Activated T-helper 17 cell treated with anti-CD3 and anti-CD28 coated beads, Interleukin-2, amount 50 U/mL, for 72 hours (primary cell): ENCODE measurements at places on chromosomes 7 and 10.
A peak's percentile ranks its signal among the peaks of the same experiment; 100 is the strongest.

- no peaks in the 10 kb centered on the region for H3K36me3 ChIP-seq
- H3K4me1 ChIP-seq = peaks cover 12% of the 10 kb centered on the region
- no peak for ATAC-seq
- no peak overlapping the region for H3K4me3 ChIP-seq
- H3K27ac ChIP-seq = no peak overlapping the region
- H3K27me3 ChIP-seq = no peaks in the 10 kb centered on the region
Measured at GRCh38 chr10:74857586-74857985, 31.2 kb downstream of the KAT6B start.

- ATAC-seq = no peak
- H3K27me3 ChIP-seq = no peaks in the 10 kb centered on the region
- no peak overlapping the region for H3K27ac ChIP-seq
- no peaks in the 10 kb centered on the region for H3K36me3 ChIP-seq
Measured at GRCh38 chr10:60661637-60662036, 116.6 kb upstream of the CDK1 start.

DNA sequence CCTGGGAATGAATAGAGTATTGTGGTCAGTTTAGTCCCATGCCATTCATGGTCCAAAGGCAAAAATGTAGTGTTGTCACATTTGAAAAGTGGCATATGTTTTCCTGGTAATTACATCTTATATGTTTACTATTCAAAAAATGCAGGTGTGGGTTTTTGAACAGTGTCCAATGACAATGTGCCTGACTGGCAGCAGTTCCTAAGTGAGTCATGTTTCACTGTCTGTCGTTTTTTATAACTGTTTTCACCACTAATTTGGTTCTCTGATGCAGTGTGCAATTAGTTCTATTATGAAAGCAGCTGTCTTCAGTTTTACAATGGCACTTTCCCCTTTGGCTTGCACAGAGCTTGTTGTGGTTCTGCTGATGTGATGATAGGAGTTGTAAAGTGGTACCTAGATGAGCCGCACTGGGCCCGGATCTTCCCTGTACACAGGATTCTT is 162.3 kb downstream of the SEM1 start:
- H3K4me3 ChIP-seq = no peak overlapping the region
- no peaks in the 10 kb centered on the region for H3K36me3 ChIP-seq
- no peak overlapping the region for H3K27ac ChIP-seq
- peaks cover 16% of the 10 kb centered on the region for H3K27me3 ChIP-seq
- ATAC-seq = no peak
- no peaks in the 10 kb centered on the region for H3K4me1 ChIP-seq

DNA sequence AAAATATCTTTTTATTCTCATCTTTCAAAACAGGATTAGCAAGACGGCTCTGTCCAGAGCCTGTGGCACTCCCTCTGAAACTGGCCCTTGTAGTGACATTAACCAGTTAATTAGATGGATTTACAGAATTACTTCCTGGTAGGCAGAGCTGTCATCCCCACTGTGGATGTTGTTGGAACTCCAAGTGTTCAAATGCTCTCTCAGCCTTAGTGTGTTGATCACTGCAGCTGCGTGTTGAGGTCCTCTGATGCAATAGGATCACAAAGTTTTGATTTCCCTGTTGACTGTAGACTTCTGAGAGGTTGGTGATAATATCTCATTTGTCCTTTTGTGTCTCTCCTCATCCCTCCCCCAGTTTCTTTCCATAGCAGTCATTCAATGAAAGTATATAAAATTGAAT is 117.3 kb upstream of the CDK6 start:
- no peaks in the 10 kb centered on the region for H3K4me1 ChIP-seq
- no peaks in the 10 kb centered on the region for H3K36me3 ChIP-seq
- no peaks in the 10 kb centered on the region for H3K27me3 ChIP-seq

GRCh38 chr7:87075671-87076404 is 16.4 kb upstream of the ELAPOR2 start:
- H3K36me3 ChIP-seq = no peaks in the 10 kb centered on the region
- no peak for ATAC-seq
- no peaks in the 10 kb centered on the region for H3K4me1 ChIP-seq
- no peak overlapping the region for H3K4me3 ChIP-seq
- H3K27ac ChIP-seq = no peak overlapping the region

DNA sequence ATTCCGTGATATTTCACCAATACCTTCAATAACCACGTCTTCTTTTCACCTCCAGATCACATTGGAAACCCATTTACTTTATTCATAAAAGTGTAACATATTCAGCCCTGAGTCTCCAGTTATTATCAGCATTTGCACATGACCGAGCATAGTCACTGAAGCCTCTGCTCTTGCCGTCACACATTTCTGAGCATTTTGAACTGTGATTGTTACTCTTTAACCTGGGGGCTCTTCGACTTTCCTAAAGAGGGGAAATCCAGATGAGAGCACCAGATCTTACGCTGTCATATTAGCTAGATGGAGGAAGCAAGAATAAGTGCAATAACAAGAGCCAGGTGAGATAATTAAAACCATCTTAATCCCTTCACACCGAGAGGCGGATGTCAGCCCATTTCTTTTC is 260.0 kb upstream of the NRP1 start:
- H3K27me3 ChIP-seq = peaks cover 26% of the 10 kb centered on the region
- H3K36me3 ChIP-seq = no peaks in the 10 kb centered on the region
- ATAC-seq = no peak

DNA sequence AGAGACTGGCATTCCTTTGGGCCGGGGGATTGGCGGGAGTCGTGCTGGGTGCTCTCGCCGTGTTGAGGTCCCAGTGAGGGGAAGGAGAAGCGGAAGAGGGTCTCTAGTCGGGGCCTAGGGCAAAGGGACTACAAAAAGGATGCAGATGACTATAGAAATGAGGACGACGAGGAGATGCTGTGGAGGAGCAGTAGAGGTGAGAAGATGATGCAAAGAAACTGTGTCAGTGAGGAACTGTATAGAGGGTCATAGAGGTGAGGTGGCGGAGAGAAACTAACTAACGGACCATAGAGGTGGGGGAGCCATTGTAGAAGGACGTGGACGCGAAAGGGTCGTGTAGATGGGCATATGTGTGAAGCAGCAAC is 324 bp downstream of the TWNK start:
- peak; percentile 5 for ATAC-seq
- peak overlapping the region; percentile 100 for H3K4me3 ChIP-seq
- no peaks in the 10 kb centered on the region for H3K27me3 ChIP-seq
- peak overlapping the region; percentile 95 for H3K27ac ChIP-seq
- H3K4me1 ChIP-seq = peaks cover 24% of the 10 kb centered on the region

- H3K27ac ChIP-seq = peak overlapping the region; percentile 77
- H3K4me1 ChIP-seq = peaks cover 16% of the 10 kb centered on the region
- ATAC-seq = peak; percentile 95
- H3K4me3 ChIP-seq = peak overlapping the region; percentile 44
Measured at GRCh38 chr10:88793712-88794299, 8.7 kb upstream of the LIPM start.

GRCh38 chr10:112791447-112791846 is 158.6 kb upstream of the TCF7L2 start:
- no peak overlapping the region for H3K27ac ChIP-seq
- no peaks in the 10 kb centered on the region for H3K36me3 ChIP-seq
- no peaks in the 10 kb centered on the region for H3K27me3 ChIP-seq
- H3K4me3 ChIP-seq = no peak overlapping the region
- H3K4me1 ChIP-seq = no peaks in the 10 kb centered on the region

- no peaks in the 10 kb centered on the region for H3K27me3 ChIP-seq
- peaks cover 10% of the 10 kb centered on the region for H3K4me1 ChIP-seq
- no peaks in the 10 kb centered on the region for H3K36me3 ChIP-seq
- H3K4me3 ChIP-seq = no peak overlapping the region
- H3K27ac ChIP-seq = no peak overlapping the region
- ATAC-seq = no peak
Measured at GRCh38 chr10:12533723-12534122, 184.4 kb downstream of the CAMK1D start.

GRCh38 chr10:34223658-34224057 is 591.4 kb downstream of the PARD3 start:
- H3K4me1 ChIP-seq = no peaks in the 10 kb centered on the region
- no peak overlapping the region for H3K27ac ChIP-seq
- no peak for ATAC-seq
- H3K36me3 ChIP-seq = no peaks in the 10 kb centered on the region
- peaks cover 17% of the 10 kb centered on the region for H3K27me3 ChIP-seq

DNA sequence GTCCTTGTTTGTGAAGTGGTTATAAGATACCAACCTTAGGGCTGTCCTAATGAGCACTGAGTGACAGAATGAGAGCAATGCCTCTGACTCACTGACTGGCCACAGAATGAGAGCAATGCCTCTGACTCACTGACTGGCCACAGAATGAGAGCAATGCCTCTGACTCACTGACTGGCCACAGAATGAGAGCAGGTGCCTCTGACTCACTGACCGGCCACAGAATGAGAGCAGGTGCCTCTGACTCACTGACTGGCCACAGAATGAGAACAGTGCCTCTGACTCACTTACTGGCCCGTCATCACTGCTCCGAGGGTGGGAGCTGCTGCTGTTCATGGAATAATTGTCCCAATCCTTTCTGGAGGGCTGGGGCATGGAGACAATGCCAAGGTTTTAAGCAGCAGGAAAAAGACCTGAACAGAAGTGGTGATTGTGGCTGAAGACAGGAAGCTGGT is 265.2 kb upstream of the PPP2R2D start:
- H3K36me3 ChIP-seq = no peaks in the 10 kb centered on the region
- peak; percentile 78 for ATAC-seq
- H3K27ac ChIP-seq = no peak overlapping the region
- no peak overlapping the region for H3K4me3 ChIP-seq
- H3K4me1 ChIP-seq = no peaks in the 10 kb centered on the region

- H3K36me3 ChIP-seq = no peaks in the 10 kb centered on the region
- H3K27ac ChIP-seq = no peak overlapping the region
- no peaks in the 10 kb centered on the region for H3K4me1 ChIP-seq
- ATAC-seq = peak; percentile 63
- H3K4me3 ChIP-seq = no peak overlapping the region
Measured at GRCh38 chr7:42671627-42672026, 240.2 kb downstream of the C7orf25 start.

DNA sequence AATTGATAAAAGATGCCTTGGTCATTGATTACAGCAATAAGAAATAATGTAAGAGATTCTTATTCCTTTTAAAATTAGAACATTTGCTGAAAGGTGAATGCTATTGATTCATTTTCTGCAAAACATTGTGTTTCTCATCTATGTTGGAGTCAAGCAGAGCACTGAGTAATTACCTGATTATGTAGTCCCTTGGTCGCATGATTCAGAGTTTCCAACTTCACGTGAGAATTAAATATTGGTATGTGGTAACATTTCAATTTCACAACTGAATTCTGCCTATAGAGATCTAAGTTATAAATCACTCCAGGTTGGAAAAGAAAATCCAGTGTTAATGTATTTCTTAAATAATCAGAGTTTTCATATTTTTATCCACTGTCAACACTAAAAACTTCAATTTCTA is 701.4 kb downstream of the PHTF2 start:
- ATAC-seq = no peak
- H3K4me1 ChIP-seq = no peaks in the 10 kb centered on the region
- H3K27ac ChIP-seq = no peak overlapping the region
- peaks cover 6% of the 10 kb centered on the region for H3K27me3 ChIP-seq

DNA sequence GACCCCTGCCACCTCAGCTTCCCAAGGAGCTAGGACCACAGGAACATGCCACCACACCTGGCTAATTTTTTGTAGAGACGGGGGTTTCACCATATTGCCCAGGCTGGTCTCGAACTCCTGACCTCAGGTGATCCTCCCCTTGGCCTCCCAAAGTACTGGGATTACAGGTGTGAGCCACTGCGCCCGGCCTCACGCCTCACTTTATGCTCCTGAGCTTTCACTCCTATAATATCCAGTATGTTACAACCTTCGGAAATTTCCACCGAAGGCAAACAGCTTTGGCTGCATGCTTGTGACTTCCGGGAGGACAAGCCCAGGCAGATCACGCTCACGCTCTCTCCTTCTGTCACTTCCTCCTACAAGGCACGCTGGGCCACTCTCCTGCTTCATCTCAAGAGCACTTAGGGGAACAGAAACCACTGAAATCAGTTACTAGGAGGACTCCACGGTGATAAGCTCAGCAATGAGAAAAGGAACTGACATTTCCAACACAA is 4.4 kb upstream of the MAD1L1 start:
- no peak overlapping the region for H3K4me3 ChIP-seq
- no peak for ATAC-seq
- H3K27me3 ChIP-seq = no peaks in the 10 kb centered on the region
- no peak overlapping the region for H3K27ac ChIP-seq
- peaks cover 64% of the 10 kb centered on the region for H3K36me3 ChIP-seq

- H3K36me3 ChIP-seq = peaks cover 12% of the 10 kb centered on the region
- no peaks in the 10 kb centered on the region for H3K27me3 ChIP-seq
- no peak for ATAC-seq
- no peak overlapping the region for H3K4me3 ChIP-seq
Measured at GRCh38 chr7:17230099-17230807, 68.2 kb upstream of the AHR start.

GRCh38 chr10:38127812-38128211 is 33.7 kb downstream of the ZNF37A start:
- H3K4me3 ChIP-seq = no peak overlapping the region
- H3K27ac ChIP-seq = no peak overlapping the region
- ATAC-seq = no peak
- no peaks in the 10 kb centered on the region for H3K27me3 ChIP-seq
- H3K36me3 ChIP-seq = no peaks in the 10 kb centered on the region
- no peaks in the 10 kb centered on the region for H3K4me1 ChIP-seq

DNA sequence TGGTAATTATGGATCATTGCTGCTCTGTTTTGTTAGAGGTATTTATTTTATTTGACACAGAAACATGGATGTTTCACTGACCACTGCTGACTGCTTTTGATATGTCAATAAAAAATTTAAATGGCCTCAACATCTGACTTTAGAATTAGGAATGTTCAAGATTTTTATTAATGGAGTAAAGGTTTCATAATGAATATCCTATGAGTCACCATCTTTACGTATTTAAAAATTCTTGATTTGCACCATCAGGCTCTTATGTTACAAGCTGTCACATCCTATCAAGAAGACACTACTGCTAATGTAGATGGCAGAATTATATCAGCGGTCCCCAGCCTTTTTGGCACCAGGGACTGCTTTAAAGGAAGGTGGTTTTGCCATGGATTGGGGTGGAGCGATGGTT is 578.7 kb upstream of the NRP1 start:
- H3K4me3 ChIP-seq = no peak overlapping the region
- peaks cover 33% of the 10 kb centered on the region for H3K27me3 ChIP-seq
- ATAC-seq = no peak

GRCh38 chr7:123169065-123169464 is 30.7 kb downstream of the SLC13A1 start:
- H3K4me3 ChIP-seq = no peak overlapping the region
- no peak for ATAC-seq
- no peaks in the 10 kb centered on the region for H3K36me3 ChIP-seq
- no peaks in the 10 kb centered on the region for H3K4me1 ChIP-seq
- no peaks in the 10 kb centered on the region for H3K27me3 ChIP-seq
- H3K27ac ChIP-seq = no peak overlapping the region

- H3K27me3 ChIP-seq = peaks cover 4% of the 10 kb centered on the region
- H3K27ac ChIP-seq = no peak overlapping the region
- H3K4me1 ChIP-seq = no peaks in the 10 kb centered on the region
- no peak for ATAC-seq
- H3K4me3 ChIP-seq = no peak overlapping the region
Measured at GRCh38 chr7:132140341-132140740, 435.9 kb downstream of the PLXNA4 start.

- H3K27ac ChIP-seq = no peak overlapping the region
- no peak overlapping the region for H3K4me3 ChIP-seq
- no peak for ATAC-seq
- H3K27me3 ChIP-seq = peaks cover 8% of the 10 kb centered on the region
- no peaks in the 10 kb centered on the region for H3K4me1 ChIP-seq
Measured at GRCh38 chr10:48236199-48236621, 38.3 kb downstream of the FRMPD2 start.

GRCh38 chr10:44153918-44154670 is 230.8 kb downstream of the CXCL12 start:
- no peak for ATAC-seq
- no peaks in the 10 kb centered on the region for H3K36me3 ChIP-seq
- H3K27me3 ChIP-seq = peaks cover 13% of the 10 kb centered on the region
